ENCODE measurements at places on chromosomes 5 and 9.

DNA sequence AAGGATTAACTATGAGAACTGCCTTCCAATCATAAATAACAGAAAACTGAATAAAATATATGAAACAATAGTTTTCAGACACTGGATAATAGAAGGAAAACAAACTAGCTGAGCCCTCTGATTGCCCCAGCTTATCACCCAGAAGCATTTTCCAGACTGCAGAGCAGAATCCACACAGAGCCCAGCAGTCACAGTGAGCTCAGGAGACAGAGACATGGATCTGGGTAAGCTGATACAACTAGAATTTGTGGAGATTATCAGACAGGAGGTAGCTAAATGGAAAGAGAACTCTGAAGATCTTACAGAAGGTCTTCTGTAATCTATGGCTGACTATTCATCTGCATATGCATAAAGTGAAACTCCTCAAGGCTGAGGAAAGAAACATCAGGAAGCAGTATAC, 128.8 kb downstream of the NR2F1-AS1 start:
- no peak for DNase-seq

GRCh38 chr5:138732466-138732865, 20.8 kb upstream of the CTNNA1 start:
- no peak for DNase-seq

DNA sequence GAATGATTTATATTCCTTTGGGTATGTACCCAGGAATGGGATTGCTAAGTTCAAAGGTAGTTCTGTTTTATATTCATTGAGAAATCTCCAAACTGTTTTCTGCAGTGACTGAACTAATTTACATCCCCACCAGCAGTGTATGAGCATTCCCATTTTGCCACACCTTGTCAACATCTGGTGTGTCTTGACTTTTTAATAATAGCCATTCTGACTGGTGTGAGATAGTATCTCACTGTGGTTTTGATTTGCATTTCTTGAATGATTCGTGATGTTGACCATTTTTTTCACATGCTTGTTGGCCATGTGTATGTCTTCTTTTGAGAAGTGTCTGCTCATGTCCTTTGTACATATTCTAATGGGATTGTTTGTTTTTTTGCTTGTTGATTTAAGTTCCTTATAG, 421.5 kb downstream of the KIAA0825 start:
- no peak for DNase-seq

DNA sequence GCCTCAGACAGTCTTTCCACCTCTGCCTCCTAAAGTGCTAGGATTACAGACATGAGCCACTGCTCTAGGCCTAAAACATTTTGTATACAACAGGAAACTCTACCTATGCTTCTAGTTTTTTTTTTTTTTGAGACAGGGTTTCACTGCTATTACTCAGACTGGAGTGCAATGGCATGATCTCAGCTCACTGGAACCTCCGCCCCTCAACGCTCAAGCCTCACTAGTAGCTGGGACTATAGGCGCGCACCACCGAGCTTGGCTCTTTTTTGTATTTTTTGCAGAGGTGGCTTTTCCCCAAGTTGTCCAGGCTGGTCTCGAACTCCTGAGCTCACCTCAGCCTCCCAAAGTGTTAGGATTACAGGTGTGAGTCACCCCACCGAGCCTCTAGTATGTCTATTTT, 5.4 kb downstream of the HSPA9 start:
- no peak for DNase-seq

GRCh38 chr9:133976191-133976861, 15.8 kb downstream of the VAV2 start:
- no peak for DNase-seq

- DNase-seq = no peak
Observed at GRCh38 chr5:88398316-88398715, 129.7 kb upstream of the TMEM161B start.

- no peak for DNase-seq
Observed at GRCh38 chr5:144333336-144333920, 162.8 kb downstream of the KCTD16 start.

DNA sequence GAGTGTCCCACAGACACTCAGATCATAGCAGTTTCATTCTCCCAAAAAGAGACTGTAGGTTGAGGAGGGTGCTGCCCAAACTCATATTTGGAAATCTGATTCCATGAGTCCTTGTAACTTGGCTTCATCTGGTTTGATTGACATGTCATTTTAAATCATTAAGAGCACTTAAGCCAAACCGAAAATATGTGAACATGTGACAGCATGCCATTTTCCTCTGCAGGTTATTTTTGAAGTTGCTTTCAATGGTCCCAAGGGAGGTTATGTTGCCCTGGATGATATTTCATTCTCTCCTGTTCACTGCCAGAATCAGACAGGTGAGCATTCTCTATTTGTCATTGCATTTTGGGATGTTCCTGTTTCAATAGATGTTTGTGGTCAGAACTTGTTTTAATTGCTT, 87.6 kb downstream of the MAMDC2 start:
- DNase-seq = no peak

DNA sequence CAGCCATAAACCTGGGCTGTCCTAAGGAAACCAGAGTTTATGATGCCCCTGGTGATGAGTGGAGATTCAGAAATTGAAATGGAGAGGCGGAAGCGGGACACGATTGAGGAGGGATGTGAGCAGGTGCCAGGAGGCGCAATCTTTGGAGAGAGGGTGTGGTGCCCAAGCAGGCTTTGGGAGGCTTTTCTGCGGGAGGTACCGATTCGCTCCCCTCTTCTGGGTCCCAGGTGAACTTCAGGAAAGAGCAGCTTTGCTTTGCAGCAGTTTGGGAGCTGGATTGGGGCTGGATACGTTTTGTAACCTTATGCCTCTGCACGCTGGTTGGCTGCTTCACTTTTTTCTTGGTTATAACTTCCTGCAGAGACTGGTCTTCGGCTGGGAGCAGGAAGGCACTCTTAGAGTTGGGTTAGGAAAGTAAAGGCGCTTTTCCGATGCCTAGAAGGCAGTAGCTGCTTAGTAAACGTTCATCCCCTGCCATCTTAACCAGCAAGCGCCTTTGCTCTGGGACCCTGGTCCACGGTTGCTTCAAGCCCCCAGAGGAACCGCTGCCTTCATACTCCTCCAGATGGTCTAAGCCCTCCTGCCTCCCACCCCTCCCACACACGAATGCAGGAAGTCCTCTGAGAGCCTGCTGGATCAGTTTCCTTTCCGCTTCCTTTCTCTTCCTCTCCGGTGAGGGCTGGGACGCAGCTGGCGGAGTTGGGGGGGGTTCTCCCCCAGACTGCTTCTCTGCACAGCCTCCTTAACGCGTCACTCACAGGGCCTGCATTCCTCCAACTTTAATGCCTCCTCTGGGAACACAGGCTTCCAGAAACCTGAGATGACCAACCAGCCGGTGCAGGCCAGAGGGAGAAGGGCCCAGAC, 15.2 kb upstream of the NEK6 start:
- DNase-seq = peak; percentile 69

GRCh38 chr9:108634672-108635462, 220.9 kb downstream of the ACTL7B start:
- no peak for DNase-seq

DNA sequence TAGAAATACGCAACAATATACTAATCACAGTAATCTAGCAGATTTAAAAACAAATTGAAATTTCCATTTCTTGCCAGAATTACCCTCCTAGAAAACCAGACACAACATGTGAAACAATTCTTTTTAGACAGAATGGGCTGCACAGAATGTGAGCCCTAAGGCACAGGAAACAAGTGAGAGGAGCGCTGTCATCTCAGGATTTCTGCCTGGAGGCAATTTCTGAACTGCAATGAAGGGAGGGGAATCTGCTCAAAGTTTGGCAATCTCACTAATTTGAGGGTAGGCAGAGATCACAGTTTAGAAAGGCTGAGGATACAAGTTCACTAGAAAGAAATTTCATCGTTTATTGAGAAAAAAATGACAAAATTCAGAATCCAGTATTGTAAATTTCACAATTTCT, 70.3 kb downstream of the INIP start:
- no peak for DNase-seq

DNA sequence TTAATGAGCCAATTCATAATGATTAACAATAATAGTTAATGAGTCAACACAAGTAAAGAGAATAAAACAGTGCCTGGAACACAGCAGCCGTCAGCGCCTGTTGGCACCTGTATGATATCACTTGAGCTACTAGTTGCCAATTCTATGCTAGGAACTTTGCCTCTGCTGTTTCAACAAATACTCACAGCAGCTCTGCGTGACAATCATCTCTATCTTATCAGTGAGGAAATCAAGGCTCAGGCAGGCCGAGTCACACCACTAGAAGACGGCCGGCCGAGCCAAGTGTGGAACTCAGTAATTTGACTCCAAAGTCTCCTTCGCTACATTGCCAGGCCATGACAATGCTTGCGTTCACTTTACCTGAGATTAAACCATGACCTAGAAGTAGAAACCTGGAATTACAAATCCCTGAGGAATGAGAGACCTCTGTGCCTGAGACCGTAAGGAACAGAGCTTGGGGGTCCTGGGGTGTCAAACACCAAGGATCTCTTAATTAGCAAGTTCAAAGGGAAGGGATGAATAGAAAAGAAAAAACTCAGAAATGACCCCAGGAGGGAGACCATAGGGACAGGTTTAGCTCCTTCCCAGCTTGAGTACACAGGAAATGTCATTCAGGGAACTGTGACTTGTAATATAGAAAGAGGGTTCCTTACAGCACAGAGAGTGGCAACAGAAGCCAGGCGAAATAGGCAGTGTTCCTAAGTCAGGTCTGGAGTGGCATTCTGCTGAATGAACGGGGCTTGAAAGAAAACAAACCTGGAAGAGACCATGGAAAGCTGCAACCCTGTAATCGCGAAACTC, 109.1 kb downstream of the SUSD1 start:
- DNase-seq = no peak

GRCh38 chr5:96114736-96115135, 153.1 kb upstream of the ELL2 start:
- DNase-seq = no peak

GRCh38 chr9:37339923-37340322, 82.6 kb upstream of the GRHPR start:
- DNase-seq = no peak

DNA sequence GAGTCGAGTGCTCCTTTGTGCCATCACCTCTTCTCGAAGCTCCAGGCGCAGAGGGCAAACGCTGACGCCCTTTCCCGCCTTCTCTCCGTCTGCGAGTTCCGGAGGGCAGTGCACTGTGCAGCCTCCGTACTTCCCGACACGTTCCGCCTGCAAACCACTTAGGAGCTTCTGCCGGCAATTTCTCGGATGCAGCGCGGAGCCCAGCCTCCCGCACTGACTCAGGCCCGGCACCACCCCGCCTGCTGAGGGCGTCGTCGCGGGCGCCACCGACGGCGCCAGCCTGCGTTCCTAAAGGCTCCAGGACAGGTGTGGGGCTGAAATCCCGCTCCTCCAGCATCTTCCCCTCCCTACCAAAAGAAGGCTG, 9.3 kb upstream of the TRIM36 start:
- no peak for DNase-seq

GRCh38 chr9:136934277-136934676, 10.3 kb downstream of the FBXW5 start:
- no peak for DNase-seq

DNA sequence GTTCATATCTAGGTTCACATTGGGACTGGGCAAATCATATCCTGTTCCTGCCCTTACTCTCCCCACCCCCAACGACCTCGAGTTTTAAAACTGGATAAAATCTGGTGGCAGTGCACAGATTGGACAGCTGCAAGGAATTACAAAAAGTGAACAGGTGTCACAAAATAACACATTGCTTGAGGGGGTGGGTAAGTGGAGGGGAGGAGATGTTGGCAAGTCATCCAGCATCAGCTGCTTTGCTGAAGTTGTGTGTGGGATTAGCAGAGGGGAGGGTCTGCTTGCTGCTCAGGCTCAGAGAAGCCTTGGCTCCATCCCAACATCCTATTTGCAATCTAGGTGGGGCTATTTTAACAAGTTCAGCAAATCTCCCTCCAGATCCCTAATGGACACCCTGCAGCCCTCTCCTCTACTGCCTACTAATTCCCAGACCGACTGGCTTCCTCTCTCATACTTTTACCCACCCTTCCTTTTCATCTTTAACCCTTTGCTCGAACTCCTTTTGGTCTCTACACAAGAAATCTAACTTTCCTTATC, 39.8 kb upstream of the SLC24A2 start:
- no peak for DNase-seq

DNA sequence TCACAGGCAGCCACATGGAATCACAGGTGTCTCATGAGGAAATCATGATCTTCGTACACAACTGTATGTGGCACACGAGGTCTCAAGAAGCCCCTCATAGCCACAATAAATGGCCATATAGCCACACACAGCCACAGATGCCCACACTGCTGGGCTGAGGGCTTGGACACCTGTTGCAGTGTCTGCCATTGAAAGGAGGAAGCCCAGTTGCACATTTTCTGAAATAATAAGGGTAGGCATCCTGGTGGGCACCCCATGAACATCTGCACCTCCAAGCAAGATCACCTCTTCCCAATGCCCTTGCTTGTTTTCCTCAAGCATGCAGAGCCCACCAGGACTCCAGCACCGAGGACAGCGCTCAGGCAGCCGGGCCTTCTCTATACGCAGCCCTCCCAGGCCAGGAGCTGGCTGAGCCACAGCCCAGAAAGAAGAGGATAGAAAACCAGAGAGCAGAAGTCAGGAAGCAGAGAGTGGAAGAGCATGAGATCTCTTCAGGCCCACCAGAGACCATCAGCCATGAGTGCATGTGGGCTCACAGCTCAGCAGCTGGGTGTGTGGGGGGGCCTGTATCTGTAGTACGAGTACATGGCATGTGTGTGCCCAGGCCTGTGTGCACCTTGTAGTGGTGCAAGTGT, 1.0 kb upstream of the ACSL6 start:
- DNase-seq = peak; percentile 61

DNA sequence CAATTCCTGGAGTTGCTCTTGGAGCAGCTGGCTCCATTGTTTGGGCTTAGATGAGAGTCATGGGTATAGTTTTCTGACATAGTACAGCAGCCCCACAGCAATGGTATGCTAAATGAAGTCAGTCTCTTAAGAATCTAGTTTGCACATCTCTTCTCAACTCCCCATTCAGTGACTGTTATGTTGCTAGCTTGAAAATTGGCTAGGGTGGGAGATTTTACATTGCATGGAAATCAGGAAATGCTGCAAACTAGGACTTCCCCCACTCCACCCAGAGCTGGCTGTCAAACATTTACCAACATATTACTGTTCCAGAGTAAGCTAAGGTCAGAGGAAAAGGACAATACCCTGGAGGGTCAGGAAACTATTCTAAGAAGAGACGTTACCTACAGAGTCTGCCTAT, 17.6 kb upstream of the FCHO2 start:
- no peak for DNase-seq

DNA sequence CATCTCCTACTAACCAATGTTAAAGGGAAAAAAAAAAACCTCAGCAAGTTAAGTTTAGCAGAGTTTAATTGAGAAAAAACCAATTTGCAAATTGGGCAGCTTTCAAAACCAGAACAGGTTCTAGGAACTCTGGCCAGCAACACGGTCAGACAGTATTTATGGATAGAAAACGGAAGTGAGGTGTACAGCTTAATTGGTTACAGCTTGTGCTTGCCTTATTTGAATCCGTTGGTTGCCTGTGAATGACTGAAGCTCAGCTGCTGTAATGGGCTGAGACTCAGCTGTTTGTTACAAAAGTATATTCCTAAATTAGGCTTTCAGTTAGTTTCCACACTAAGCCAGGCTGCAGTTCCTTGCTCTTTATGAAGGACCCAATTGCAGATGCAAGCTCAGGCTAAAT, 217.0 kb downstream of the SREK1 start:
- DNase-seq = no peak
